NCI-H2107 (cell line): ENCODE measurements at places on chromosomes 12 and 14.
A peak's percentile ranks its signal among the peaks of the same experiment; 100 is the strongest.

GRCh38 chr12:121799156-121799841 lies 4.5 kb upstream of the SETD1B start:
- DNase-seq = peak; percentile 37

- DNase-seq = no peak
Measured at GRCh38 chr14:97120611-97121031, 323.4 kb downstream of the VRK1 start.

GRCh38 chr14:73591690-73592449 lies at the start of gene ACOT4:
ACOT4 (plus strand) TSS chr14:73591873; CDS start chr14:73591960, 87 bp downstream.
- peak; percentile 42 for DNase-seq

- DNase-seq = no peak
Measured at GRCh38 chr12:122133192-122133950, 40.6 kb downstream of the IL31 start.

- DNase-seq = no peak
Measured at GRCh38 chr12:12180575-12180974, 86.3 kb downstream of the LRP6 start.

GRCh38 chr12:32902287-32902997 lies 5.9 kb upstream of the PKP2 start:
- DNase-seq = no peak
